Fibroblast of skin of back (primary cell): ENCODE measurements at places on chromosomes 6 and 20.
A peak's percentile ranks its signal among the peaks of the same experiment; 100 is the strongest.

DNA sequence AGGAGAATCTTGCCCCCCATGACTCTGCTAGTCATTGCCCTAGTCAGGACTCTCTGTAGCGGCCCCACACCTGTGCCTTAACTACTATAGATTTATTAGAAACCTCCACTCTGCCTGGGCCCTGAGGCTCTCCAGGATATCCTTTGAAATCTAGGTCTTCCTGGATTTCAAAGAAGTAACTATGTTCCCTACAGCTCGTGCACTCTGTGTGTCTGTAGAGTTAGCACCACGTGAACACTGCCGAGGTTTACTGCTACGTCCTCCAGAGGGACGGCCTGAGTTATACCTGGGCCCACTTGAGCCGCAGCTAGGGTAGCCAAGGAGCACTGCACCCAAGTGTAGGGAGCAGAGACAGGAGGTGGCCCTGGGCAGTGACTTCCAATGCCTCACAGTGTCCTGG, 19.8 kb downstream of the GLP1R start:
- no peak for DNase-seq

DNA sequence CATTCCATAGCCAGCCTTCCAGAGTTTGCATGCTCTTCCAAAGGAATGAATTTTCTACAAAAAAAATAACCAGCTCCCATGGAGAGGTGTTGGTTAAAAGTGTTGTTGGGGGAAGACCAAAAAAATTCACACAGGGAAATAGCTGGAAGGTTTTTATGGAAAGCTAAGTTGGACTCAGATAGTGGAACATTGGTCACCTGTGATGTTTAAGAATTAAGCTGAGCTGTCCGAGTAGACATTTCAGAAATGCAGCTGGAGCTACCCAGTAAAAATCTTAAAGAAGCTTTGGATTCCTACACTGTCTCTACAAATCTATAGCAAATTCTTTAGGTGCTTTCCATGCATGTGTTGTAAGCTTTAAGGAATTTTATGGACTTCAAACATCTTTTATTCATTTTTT, 155.5 kb downstream of the THBS2 start:
- peak; percentile 52 for DNase-seq

GRCh38 chr20:23350904-23351838, 580 bp downstream of the NXT1 start:
- DNase-seq: peak; percentile 49

- DNase-seq: no peak
Measured at GRCh38 chr6:69349771-69350170, 447.0 kb downstream of the LMBRD1 start.

DNA sequence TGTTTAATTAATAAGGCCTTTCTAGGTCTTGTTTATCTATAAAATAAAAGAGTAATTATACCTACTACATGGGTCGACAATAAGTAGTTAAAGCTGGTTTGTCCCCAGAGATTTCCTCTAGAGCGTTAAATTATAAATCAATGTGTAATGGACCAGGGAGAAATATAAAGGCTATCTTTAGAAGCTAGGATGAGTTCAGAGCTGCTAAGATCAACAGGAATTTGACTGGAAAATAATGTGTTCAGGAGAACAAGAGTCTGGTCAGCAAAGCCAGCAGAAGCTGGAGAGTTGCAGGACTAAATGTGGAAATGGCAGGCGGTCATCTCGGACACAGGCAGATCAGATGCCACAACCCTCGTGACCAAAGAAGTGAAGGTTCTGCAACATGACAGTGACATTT, 428.8 kb downstream of the EPM2A start:
- no peak for DNase-seq

GRCh38 chr6:46525583-46525982, 34.3 kb upstream of the RCAN2 start:
- DNase-seq: no peak

GRCh38 chr6:135267085-135267484, 86.0 kb downstream of the MYB start:
- DNase-seq: no peak
